Femur (tissue), 1 donor: ENCODE measurements at places on chromosomes 3 and 15.

- no peak for DNase-seq
These were observed 14.0 kb upstream of the ALAS1 start for GRCh38 chr3:52183786-52184445.

- DNase-seq = no peak
These were observed 83.3 kb downstream of the ADCY5 start for GRCh38 chr3:123365450-123366143.

- DNase-seq = no peak
These were observed 11.9 kb downstream of the C2CD4B start for GRCh38 chr15:62153228-62153627.

GRCh38 chr3:56792193-56792592 lies 9.6 kb downstream of the ARHGEF3 start:
- no peak for DNase-seq

DNA sequence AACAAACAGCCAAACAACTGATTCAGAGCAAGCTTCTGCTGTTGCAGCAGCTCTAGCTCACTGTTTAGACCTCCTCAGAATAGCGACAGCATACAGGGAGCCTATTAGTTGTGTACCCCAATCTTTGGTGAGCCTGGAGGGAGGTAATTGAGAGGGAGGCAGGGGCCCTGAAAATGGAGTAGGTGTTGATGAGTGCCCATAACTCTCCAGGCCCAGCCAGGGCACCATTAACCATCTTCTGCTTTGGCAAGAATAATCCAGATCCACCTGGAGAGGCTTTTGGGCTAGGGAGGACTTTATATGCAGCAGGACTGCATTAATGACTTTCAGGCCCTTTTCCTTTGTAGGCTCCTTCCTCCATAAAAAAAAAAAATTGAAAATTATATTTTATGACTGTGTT lies 20.9 kb downstream of the PLCL2 start:
- DNase-seq = no peak

DNA sequence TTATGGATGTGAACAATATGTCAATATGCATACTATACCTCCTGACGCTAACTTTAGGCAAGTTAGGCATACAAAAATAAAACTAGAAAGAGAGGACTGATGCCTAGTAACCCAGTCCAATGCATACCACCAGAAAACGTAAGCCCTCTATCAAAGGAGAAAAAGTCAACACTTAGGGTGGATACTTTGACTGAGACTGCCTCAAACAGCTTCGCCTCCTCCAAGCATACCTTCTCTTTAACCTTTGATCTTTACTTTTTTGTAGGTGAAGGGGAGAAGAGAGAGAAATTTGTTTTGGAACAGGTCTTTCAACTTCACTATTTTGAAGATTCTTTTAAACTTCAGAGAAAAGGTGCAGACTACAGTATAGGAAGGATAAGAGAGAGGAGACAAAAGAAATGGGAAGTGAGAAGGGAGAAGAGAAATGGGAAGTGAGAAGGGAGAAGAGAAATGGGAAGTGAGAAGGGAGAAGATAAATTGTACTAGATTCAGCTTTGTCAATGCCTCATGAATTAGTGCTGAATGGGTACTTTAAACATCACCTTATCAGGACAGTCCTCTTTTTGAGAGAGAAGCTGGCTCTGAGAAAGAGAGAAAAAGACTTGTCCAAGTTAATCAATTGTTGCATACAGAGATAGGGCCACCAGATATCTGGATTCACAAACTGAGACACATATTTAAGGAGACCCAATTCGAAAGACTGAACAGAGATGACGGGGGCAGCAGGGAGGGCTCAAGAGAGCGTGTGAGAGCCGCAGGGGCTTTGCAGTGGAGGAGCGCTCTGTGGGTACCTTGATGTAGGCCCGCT lies 1.0 kb downstream of the P3H2 start:
- no peak for DNase-seq

- DNase-seq = no peak
These were observed 197.2 kb downstream of the ATP10A start for GRCh38 chr15:25665913-25666312.

GRCh38 chr3:28743831-28744230 lies 395.2 kb upstream of the AZI2 start:
- no peak for DNase-seq

GRCh38 chr15:38860674-38861073 lies 296.1 kb upstream of the RASGRP1 start:
- no peak for DNase-seq

DNA sequence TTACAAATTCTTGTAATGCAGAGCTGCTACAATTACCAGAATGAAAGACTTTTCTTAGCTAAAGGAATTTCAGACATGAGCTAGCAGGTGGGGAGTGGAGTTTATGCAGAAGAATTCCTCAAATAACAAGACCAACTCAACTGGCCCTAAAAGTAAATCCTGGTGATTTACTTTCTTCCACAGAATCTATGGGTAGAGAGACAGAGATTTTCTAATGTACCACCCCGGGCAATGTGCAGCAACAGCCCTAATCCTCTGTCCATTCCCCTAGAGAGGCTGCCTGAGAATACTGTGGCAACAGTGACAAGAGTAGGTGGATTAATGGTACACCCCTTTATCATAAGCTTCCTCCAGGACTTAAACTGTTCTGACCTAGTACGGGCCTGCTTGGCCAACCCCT lies 55.2 kb downstream of the AQR start:
- DNase-seq = no peak

DNA sequence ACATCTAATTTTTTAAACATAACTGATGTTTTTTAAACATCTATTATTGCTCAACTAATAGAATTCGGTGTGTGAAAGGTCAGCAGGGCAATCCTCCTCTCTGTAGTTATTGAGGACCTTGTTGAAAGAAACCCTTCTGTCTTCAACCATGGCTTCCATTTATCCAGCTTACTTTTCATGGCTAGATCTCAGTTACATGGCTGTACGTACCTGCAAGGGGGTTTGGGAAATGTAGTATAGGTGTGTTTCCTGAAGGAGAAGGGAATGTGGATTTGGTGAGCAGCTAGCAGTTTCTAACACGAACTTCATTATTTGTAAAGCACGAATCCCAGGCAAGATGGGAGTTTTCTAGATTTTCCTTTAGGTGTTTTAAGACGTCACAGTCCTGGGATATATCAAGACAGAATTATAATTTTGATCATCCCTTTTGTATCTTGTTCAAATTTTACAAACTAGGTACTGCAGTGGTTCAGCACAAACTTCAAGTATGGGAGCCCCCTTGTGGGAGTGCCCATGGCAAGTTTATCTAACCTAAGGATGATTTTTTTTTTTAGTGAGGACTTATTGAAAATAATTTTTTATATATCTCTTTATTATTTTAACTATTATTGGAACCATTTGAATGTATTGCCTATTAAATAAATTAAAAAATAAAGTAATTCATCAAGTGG lies 41.6 kb downstream of the FBXL2 start:
- DNase-seq = no peak

DNA sequence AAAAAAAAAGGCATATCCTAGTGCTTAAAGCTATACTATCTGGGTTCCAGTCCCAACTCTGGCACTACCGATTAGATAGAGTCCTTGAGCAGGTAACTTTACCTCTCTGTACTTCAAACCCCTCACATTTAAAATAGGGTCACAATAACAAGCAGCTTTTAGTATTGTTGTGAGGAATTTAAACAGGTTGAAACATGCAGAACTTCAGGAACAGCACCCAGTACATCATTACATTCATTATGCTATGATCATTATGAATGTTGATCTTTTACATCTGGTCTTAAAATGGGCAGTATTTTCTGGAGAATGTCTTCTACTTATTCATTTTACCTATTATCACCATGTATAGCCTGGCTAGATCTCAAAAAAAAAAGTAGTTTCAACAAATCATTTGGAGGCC lies 176.1 kb upstream of the CCDC54 start:
- DNase-seq = no peak

GRCh38 chr15:27426805-27427204 lies 455.8 kb downstream of the GABRG3 start:
- DNase-seq = no peak

- no peak for DNase-seq
These were observed 4.1 kb upstream of the COX17 start for GRCh38 chr3:119681279-119681678.

DNA sequence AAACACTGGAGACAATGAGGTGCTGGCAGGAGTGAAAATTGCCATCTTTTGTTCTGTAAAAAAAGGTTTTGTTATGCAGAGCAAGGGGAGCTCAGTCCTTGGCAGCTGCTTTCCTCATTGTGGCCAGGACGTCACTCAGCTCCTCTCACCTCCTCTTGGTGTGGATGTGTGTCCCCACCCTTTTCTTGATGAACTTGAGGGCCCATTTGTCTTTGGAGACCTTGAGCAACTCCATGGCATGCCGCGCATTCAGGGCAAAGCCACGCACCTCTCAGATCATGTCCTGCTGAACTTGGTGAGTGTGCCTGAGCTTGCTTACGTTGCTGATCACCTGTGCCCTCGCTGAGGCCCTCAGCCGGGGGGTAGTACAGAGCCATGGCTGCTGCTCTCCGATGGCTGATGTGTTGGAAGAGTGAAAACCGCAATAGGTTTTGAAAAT lies 24.5 kb upstream of the BDH1 start:
- DNase-seq = no peak

DNA sequence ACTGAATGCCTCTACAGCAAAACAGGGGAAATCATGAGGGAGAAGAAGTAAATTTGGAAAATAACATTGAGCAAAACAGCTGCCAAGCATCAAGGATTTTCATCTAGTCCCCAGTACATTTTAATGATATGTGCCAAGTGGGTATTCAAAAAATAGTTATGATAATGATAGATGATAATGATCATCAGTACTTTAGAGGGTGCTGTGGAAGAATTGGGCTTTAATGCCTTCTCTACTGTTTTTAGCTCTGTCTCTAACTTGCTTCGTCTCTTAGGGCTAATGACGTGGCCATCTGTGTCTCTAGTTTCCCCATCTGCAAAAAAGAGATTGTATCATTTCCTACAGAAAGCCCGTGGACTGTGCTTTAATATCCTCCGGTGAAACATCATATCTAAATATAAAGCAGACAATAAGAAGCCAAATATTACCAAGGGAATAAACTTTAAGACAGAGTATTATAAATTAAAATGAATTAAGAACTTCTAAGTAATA lies 10.2 kb upstream of the FSIP1 start:
- no peak for DNase-seq

- no peak for DNase-seq
These were observed 383.1 kb upstream of the TPRG1 start for GRCh38 chr3:188788621-188789081.

DNA sequence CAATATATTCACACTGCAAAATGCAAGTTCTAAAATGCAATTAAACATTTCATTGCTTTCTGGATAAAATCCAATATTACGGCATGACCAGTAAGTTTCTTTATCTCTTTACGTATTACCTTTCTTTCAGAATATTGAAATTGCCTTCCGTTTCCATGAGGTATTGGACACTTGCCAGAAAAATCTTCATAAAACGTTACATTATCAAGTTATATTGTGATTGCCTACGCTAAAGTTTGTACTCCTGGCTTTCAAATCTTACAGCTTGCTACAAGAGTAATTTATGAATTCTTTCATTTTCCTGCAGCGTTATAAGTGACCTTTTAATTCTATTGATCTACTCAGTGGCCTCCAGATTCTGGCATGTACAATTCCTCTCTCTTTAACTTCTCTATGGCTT lies 1349.3 kb downstream of the OTOL1 start:
- no peak for DNase-seq

GRCh38 chr3:59935025-59935424 lies 885.2 kb upstream of the CFAP20DC start:
- DNase-seq = no peak

GRCh38 chr3:141170678-141171295 lies 60.8 kb upstream of the PXYLP1 start:
- no peak for DNase-seq

DNA sequence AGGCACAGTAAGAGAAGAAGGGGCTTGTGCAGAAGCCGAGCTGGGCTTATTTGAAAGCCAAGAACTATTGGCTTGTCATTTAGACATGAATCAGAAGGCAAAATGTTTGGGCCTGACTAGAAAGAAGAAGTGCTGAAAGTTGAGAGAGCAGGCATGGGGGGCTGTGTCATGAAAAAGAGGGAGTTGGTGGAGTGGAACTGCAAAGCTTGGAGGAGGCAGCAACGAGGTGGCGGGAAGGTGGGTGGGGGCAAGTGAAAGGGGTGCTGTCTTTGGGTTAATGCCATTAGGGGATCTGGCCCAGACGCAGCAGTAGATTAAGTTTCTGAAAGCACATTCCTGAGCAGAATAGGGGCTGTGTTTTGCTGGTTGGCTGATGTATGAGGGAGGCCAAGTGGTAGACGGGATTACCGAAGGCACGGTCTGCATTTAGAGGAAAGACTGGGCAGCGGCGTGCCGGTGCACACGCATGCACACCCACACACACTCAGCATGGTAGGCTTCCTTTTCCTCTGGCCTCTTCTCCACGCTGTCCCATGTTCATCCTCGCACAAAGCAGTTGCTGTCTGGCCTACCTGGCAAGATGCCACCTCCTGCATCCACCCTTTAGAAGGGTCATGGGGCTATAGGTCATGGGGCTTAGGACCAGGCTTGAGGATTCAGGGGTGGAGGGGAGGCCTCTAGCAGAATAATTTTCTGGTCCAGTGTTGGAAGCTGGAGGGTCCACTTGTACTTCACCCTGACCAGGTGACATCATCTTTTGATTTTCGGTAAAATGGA lies 43.0 kb downstream of the BOC start:
- DNase-seq = peak; percentile 86

DNA sequence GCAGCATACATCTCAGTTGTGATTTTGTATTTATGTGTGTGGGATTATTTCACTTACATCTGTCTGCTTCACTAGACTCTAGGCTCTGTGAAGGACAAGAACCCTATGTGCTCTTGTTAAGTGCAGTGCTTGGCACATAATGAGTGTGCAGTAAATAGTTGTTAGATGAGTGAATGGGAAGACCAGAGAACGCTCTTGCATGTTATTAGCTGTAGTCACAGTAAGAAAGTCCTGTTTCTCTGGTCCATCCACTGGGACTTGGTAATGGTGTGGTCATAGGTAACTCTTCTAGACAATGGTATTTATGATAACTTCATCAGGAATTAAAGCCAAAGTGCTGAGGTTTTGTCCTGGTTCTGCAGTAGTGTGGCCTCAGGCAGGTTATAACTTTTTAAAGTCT lies 1.4 kb upstream of the AQP9 start:
- no peak for DNase-seq

DNA sequence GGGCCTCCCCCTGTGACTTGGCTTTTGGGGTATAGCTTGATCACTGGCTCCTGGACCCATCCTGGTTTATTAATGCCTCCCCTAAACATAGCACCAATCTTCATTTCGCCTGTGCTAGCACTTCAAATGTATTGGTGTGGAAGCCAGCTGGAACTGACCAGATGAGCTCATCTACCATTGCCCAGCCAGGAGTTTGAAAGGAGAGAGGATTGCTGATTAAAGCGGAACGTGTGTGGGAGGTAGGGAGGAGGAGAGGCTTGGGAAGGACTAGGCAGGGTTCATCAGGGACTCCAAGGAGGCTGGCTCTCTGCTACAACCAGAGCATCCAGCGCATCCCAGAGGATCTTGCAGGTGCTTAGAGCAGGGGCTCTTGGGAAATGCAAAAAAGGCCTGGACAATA lies 34.4 kb upstream of the TLE3 start:
- peak; percentile 79 for DNase-seq
